ENCODE measurements at places on chromosomes 6 and 20. TPM values are rescaled to one million over a fixed set of nuclear protein-coding genes. Genes with fewer than 3 reads are reported as not detected.

GRCh38 chr6:142879527-142879926, 65.4 kb downstream of the HIVEP2 start:
- DNase-seq: no peak

Gene C20orf204
- 17.0 TPM for total RNA-seq

GRCh38 chr20:63538204-63539091, 1.3 kb upstream of the PTK6 start:
- no peak for DNase-seq

DNA sequence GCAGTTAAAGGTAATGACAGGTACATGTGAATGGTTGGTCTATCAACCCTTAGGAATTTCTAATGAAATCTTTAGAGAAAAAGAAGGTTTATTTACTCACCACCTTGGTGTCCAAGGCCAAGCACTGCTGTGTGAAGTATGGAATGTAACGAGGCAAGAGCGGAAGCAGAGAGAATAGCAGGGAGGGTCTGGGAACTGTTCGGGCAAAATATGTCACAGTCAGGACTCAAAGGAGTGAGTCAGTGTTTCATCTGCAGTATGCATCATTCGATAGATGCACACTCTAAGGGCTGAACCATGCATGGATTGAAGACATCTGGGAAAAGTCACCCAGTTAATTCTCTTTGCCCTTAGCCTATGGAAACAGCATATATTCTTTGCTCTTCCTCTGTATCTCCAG, 33.2 kb downstream of the ADGRF5 start:
- no peak for DNase-seq

DNA sequence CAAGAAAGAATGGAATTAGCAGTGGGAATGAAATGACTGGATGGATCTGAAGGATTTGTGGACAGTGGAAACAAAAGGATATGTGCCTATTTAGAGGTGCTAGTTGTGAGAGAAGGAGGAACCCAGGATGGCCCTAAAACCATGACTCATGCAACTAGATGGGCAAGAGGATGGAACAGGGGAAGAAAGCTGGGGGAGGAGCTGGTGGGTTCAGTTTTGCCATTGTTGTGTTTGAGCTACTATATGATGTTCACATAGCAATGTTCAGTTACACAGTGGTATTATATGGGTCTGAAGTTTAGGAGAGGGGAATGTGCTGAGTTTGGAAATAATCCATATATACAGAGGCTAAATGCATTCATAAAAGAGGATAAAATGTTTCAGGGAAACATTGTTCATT, 125.7 kb upstream of the SSTR4 start:
- DNase-seq: no peak

DNA sequence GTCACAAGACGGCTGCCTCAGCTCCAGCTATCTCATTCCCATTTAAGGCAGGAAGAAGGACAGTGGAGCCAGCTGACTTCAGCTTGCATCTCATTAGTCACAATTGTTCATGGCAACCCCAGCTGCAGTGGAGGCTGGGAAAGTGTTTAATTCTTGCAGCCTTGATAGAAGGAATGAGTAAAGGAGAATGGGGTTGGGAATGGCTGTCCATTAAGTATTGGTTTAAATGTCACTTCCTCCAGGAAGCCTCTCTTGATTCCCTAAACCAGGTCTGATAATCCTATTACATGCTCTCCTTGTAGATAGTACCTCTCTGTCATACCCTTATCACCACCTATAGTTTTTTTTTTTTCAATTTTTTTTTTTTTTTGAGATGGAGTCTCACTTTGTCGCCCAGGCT, 166.4 kb downstream of the TFAP2C start:
- no peak for DNase-seq

GRCh38 chr6:82906489-82906888, 159.2 kb downstream of the UBE3D start:
- no peak for DNase-seq

DNA sequence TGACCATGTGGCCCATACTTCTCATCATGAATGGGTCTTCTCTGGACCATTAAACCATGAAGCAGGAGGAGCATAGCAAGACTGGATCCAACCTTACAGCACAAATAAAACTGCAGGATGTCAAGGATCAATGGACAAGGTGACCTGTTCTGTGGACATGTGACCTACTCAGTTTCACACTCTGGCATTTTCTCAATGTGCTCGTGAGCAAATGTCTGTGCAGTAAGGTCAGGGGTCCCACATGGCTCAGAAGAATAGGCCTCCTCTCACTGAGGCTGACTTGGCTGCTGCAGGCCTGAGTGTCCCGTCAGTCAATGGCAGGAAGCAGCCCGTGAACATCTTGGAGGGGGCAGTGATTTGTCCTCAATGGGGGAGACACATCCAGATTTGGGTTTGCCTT, 60.2 kb upstream of the IL20RA start:
- DNase-seq: no peak

Gene OPRM1
- total RNA-seq: not detected

GRCh38 chr20:64067005-64067632, 4.1 kb downstream of the TCEA2 start:
- DNase-seq: no peak

Gene NNAT
- 19.9 TPM for total RNA-seq

Gene DNAH8
- 0.05 TPM for total RNA-seq

DNA sequence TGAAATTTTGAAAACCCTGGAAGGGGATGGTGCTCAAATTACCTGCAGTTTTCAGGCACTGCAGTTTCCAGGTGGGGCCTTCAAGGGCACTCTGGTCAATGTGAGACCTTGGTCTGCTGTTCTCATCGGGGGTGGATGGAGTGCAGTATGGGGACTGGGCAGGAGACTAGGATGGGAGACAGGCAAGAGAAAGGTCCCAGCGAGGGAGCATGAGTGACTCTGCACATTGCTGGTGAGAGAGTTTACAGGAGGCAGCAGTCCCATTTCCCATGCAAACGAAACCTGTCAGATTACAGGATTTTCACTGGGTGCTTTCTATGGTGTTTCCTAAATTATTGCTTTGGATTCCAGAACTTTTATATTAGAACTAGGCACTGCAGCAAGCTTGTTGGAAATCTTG, 73.5 kb upstream of the DTNBP1 start:
- DNase-seq: no peak

- no peak for DNase-seq
Observed at GRCh38 chr6:15948930-15949900, 179.7 kb upstream of the MYLIP start.

Gene FAM83C
- total RNA-seq: under 0.01 TPM

Gene HLA-DMA
- total RNA-seq: 85.0 TPM

DNA sequence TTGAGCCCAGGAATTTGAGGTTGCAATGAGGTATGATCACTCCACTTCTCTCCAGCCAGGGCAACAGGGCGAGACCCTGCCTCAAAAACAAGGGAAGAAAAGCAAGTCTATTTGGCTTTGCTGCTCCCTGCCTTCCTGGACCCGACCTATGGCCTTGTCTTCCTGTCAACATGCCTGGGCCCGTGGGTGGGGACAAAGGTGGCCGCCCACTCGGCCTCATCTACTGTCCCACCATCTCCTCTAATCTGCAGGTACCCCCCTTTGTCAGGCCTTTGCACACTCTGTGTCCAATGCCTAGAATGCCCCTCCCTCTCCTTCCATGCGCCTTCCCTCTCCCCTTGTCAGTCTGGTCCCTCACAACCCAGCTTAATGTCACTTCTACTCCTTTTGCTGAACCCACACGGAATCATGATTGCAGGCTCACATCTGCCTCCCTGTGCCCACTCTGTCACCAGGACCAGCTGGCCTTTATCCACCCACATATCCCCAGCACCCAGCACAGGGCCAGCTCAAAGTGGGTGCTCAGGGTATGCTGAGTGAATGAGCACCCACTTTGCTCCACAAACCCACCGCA, 40.3 kb downstream of the MDFI start:
- DNase-seq: no peak

Gene MUC21
- total RNA-seq: under 0.01 TPM

GRCh38 chr6:158253248-158253647, 59.0 kb upstream of the TULP4 start:
- DNase-seq: no peak

DNA sequence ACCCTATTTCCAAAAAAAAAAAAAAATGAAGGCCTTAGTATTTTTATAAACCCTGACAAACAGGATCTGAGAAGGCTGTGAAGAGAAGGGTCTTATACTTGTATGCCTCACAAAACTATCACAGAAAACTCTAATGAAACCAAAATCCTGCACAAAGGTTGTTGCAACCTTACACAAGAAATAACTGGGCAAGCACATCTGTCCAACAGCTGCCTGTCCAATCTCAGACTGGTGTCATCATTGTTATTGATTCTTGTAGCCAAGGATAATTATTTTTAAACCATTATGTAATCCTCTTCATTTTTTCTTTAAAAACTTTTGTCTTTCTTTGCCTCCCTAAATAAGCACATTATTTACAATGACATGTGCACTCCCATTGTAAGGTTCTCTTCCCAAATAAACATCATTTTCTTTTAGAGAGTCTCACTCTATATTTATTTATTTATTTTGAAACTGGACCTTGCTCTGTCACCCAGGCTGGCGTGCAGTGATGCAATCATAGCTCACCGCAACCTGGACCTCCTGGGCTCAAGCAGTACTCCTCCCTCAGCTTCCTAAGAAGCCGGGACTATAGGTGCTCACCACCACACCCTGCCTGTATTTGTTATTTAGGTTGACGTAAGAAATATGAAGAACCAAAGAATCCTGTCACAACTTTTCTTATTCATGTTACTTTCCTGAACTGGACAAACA, 697.1 kb downstream of the DOK5 start:
- no peak for DNase-seq

- DNase-seq: no peak
Observed at GRCh38 chr6:40623178-40623577, 36.0 kb upstream of the LRFN2 start.

DNA sequence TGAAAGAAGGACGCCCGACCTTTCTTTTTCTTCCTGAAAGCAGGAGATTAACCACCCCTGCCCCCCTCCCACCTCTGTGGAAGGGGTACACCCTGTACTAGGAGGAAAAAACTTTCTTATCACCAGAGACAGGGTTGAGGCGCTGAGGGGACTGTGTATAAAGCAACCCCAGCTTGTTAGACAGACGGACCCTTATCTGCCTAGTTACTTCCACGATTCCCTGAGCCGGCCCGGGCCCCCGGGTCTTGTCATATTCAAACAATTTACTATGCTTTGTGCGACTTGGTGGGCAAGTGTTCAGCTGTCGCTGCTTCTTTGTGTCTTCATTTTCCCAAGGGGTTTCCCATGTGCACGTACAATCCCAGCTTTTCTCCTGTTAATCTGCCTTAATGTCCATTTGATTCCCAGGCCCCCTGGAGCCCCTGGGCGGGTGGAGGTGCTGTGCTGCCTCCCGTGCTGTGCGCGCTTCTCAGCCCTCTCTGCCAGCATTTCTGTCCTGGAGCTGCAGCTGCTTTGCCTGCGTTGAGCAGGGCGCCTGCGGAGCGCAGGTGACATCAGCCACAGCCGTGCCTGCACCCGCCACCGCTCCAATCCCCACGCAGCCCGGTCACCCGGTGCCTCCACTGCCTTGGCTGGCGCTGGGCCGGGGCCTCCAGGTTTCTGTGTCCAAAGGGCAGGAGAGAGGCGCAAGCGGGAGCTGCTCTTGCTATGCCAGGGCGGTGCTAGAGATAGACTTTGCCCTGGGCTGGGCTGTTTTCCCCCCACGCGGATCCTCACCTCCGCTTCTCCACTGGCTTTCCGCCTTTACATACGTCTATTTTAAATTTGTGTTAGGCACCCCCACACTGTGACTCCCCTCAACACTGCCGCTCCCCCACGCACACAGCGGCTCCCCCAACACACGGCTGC, 96.2 kb downstream of the TTLL2 start:
- no peak for DNase-seq

Gene ZNF133
- total RNA-seq: 10.9 TPM

Gene LY6G6C
- not detected for total RNA-seq

DNA sequence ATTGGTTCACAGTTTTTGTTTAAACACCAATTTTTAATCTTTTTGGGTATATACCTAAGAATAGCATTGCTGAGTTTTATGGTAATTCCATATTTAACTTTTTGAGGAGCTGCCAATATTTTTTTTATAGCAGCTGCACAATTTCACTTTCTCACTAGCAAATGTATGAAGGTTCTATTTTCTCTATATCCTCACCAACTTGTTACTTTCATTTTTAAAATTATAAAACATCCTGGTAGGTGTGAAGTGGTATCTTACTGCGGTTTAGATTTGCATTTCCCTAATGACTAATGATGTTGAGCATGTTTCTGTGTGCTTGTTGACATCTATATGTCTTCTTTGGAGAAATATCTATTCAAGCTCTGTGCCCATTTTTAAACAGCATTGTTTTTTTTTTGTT, 452.1 kb downstream of the GRIK2 start:
- DNase-seq: no peak

- DNase-seq: no peak
Observed at GRCh38 chr6:37382994-37383765, 29.4 kb downstream of the RNF8 start.

- no peak for DNase-seq
Observed at GRCh38 chr6:48630511-48630910, 519.5 kb upstream of the PTCHD4 start.

GRCh38 chr6:108564178-108564577, 3.5 kb downstream of the FOXO3 start:
- DNase-seq: no peak

Gene TCF15
- total RNA-seq: 0.42 TPM

Gene ADGRB3
- 0.09 TPM for total RNA-seq

Gene MCHR2
- total RNA-seq: not detected

DNA sequence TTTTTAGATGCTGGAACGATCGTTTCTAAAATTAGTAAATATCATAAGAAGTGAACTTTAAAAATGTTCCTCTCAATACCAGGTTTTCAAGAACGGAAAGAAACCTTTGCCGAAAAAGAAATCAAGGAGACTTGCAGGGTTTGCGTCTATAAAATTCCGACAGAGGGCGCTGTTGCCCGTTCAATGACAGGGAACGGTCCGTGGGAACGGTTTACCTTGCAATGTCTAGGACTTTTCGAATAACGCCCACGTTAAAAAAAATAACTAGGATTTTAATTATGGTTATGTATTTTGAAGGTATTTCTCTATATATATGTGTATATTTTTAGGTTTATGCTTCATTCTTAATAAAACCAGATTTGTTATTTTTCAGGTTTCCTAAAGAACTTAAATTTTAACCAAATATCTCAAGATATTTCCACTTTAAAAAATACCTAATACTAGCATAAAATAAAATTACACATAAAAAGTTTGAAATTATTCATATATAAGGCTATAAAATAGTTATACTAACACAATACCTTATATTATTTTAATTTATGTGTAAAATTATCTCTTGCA, 2.5 kb upstream of the TFAP2B start:
- peak; percentile 78 for DNase-seq

- no peak for DNase-seq
Observed at GRCh38 chr6:158158123-158158522, 9.9 kb downstream of the SERAC1 start.

GRCh38 chr6:34742094-34742493, 15.2 kb upstream of the SNRPC start:
- no peak for DNase-seq

DNA sequence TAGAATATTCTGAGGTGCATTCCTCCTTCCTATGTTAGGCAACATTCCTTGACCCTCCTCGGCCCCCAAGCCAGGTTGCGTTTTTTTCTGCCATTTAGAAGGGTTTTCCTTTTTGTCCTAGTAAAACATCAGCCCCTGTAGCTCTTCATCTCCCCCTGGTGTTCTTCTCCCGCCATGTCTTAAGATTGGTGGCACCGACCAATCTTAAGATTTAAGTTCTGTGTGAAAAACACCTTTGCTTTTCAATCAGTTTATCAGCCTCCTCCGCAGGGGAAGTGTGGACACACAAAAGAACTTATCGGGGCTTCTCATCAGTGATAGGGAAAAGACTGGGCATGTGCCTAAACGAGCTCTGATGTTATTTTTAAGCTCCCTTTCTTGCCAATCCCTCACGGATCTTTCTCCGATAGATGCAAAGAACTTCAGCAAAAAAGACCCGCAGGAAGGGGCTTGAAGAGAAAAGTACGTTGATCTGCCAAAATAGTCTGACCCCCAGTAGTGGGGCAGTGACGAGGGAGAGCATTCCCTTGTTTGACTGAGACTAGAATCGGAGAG, 719 bp upstream of the EDN1 start:
- peak; percentile 32 for DNase-seq

All from thymus (tissue), 14 donors.